D341Med (cell line): ENCODE measurements at places on chromosomes 16 and 17.
A peak's percentile ranks its signal among the peaks of the same experiment; 100 is the strongest.

GRCh38 chr16:48318630-48319029 lies 66.6 kb downstream of the SIAH1 start:
- no peak for DNase-seq

- no peak for DNase-seq
Measured at GRCh38 chr16:53091466-53092211, 36.8 kb downstream of the CHD9 start.

GRCh38 chr17:61904094-61904710 lies 23.6 kb downstream of the INTS2 start:
- DNase-seq = no peak

DNA sequence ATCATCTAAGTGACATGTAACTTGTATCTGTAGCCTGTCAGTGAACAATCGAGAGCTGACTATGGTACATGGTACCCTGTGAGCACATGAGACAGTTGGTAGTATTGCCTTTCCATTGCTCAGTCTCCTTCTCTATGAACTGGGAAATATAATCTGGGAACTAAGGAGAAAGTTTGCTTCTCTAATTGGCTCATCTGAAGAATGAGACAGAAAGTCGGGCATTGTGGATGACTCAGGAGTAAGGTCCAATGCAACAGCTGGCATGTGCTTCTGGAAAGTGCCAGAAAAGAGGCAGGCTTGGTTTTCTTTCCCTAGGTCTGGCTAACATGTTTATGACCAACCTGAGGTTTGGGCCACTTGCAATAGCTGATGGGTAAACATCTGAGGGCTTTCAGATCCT lies 51.9 kb downstream of the ZZEF1 start:
- DNase-seq = no peak

- DNase-seq = no peak
Measured at GRCh38 chr16:70750893-70751467, 50.0 kb downstream of the VAC14 start.

GRCh38 chr17:15444805-15445204 lies 22.6 kb downstream of the CDRT4 start:
- no peak for DNase-seq

GRCh38 chr17:2068519-2069051 lies 13.7 kb downstream of the HIC1 start:
- DNase-seq = no peak

DNA sequence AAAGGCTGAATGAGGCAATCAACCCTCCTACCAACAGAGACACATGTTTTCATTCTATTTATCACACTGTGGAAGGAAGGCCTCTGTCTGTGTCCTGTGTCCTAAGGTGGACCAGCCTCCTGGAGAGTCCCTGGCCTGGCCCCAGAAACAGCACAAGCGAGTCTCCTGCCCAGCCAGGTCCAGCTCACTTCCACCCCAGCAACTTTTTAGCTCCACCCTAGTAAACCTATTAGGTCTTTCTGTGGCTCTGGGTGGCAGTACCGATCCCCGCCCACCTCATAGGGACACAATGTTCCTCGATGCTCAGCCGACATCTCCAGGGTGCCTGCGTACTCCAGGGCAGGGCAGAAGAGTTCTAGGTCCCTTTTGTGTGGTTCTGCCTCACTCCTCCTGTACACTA lies 10.7 kb downstream of the DRC3 start:
- DNase-seq = no peak

GRCh38 chr17:82930924-82931698 lies 91.3 kb upstream of the ZNF750 start:
- DNase-seq = no peak

GRCh38 chr17:7204828-7205461 lies 14.7 kb downstream of the DLG4 start:
- DNase-seq = peak; percentile 64

GRCh38 chr16:56931271-56931891 lies 561 bp upstream of the HERPUD1 start:
- no peak for DNase-seq

GRCh38 chr16:88522276-88522949 lies 47.8 kb upstream of the ZC3H18 start:
- DNase-seq = no peak

GRCh38 chr17:77142689-77143088 lies 1.9 kb downstream of the SEC14L1 start:
- no peak for DNase-seq

DNA sequence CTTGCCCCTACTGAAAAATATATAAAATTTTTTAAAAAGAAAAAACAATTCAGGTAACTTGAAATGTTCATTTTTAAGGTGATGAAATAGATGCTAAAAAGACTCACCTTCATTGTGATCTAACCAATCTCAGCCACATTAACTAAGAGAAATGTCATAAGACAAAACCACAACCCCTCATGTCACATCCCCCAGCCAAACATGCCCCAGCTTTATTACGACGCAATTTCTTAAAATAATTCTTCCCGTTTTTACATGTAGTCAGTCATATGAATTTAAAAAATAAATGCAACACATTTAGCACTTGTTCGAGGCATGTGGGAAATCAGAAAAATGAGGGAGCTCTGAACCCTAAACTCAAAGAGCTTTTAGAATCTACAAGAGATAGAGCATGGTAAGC lies 9.5 kb downstream of the AMFR start:
- DNase-seq = no peak

- DNase-seq = no peak
Measured at GRCh38 chr17:21286066-21286770, 1.7 kb downstream of the MAP2K3 start.

GRCh38 chr16:57061084-57061905 lies 31.1 kb upstream of the CPNE2 start:
- no peak for DNase-seq

DNA sequence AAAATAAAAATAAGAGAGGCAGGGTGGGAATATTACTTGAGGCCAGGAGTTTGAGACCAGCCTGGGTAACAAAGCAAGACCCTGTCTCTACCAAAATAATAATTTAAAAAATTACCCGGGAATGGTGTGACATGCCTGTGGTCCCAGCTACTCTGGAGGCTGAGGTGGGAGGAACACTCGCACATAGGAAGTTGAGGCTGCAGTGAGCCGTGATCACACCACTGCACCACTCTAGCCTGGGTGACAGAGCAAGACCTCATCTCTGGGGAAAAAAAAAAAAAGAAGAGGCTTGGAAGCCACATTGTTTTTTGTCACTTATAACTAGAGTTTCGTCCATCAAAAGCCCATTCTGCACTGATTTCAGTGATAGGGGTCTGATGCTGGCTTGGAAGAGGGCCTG lies 3.3 kb upstream of the TMEM235 start:
- DNase-seq = no peak

- no peak for DNase-seq
Measured at GRCh38 chr16:20883554-20884239, 16.5 kb downstream of the DCUN1D3 start.

DNA sequence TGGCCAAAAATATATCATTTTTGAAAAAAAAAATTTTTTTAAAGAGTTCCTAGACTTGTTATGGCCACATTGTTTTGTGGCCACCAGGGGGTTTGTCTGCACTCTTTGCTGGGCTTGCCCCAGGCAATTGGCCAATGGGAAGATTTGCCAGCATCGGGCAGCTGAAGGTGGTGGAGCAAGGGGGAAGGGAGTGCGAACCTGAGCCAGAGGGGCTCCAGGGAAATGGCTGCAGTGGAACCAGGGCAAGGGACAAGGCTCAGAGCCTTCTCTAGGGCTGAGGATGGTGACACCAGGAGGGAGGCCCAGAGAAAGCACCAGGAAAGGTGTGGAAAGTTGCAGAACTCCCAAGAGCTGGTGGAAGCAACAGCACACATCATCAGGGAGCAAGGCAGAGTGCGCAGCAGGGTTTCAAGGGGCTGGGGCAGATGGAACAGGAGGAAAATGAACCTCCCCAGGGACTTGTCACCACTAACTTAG lies 15.5 kb upstream of the CMIP start:
- peak; percentile 66 for DNase-seq

- DNase-seq = peak; percentile 74
Measured at GRCh38 chr17:40317345-40317873, 8.4 kb downstream of the RARA start.

DNA sequence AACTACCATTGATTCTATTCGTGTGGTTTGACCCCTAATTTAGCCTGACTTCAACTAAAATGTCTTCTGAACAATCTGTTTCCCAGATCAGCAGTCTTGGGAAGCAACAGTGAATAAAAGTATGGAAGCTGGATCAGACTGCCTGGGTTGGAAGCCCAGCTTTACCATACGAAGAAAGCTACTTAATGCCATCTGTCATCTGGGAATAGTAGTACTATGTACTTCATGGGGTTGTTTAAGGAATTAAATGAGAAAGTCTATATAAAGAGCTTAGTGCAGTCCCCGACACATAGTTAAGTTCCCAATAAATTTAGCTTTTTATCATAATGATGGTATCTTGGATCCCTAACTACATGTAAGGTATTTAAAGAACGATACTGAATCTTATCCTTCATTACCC lies 151.5 kb upstream of the ERCC4 start:
- no peak for DNase-seq

GRCh38 chr17:40310882-40311391 lies 2.0 kb downstream of the RARA start:
- DNase-seq = peak; percentile 37

DNA sequence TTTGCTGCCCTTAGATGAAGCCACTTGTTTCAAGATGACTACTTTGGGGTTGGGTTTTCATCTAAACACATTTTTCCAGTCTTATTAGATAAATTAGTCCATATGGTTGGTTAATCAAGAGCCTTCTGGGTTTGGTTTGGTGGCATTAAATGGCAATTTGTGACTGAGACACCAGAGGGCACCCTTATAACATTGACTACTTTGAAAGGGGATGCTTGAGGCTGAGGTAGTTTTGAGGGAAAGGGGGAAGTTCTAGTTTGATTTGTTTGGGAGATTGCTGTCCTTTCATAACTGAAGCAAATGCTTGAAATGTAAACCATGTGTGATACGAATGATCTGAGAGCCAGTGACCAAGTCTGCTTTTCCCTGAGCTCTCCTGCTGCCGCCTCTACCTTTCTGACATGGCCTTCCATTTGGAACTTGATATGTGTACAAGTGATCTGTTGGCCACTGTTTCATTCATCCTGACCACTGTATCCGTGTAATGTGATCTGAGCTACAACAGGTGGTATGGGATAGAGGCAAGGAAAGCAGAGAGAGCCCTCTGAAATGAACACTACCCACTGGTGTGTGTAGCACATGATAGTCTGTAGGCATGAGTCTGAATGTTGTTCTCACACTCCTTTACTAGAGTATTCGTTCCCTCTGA lies 5.8 kb upstream of the RARA start:
- DNase-seq = peak; percentile 74

DNA sequence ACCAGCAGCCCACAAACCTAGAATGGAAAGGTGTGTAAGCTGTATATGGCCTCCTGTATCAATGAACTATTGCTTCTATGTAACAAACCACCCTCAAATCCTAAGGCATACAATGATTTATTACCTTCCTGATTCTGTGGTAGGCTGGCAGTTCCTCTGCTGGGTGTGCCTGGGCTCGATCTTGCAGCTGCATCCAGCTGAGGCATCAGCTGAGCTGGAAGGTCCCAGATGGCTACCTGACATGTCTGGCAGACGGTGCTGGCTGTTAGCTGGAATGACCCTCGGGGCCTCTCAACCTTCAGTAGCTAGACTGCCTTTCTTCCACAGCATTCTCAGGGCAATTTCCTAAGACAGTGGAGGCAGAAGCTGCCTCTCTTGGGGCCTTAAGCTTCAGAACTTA lies 152.7 kb downstream of the RAB11FIP4 start:
- DNase-seq = peak; percentile 38

- no peak for DNase-seq
Measured at GRCh38 chr16:84597931-84598351, 19.9 kb downstream of the COTL1 start.

GRCh38 chr17:48451489-48451888 lies 21.5 kb upstream of the SKAP1 start:
- no peak for DNase-seq

DNA sequence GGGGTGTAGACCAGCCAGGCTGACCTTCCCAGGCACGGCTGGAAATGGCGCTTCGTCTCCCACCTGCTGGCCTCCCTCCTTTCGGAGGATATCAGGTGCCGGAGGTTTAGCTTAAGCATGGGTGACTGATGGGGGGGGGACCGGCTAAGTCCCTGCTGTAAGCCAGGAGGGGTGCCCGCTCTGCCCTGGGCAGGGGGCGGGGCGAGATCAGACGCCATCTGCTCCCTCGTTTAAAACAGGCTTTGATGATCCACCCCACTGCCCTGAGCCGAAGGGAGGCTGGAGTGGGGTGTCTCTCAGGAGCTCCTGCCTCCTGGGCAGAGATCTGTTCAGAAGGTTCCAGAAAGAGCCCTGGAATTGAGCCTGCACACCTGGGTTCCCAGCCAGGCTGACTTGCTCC lies 26.0 kb downstream of the C16orf74 start:
- peak; percentile 86 for DNase-seq
